ENCODE measurements at places on chromosomes 7 and 10.

- no peak for DNase-seq
Observed at GRCh38 chr7:7746458-7746857, 28.1 kb upstream of the RPA3 start.

DNA sequence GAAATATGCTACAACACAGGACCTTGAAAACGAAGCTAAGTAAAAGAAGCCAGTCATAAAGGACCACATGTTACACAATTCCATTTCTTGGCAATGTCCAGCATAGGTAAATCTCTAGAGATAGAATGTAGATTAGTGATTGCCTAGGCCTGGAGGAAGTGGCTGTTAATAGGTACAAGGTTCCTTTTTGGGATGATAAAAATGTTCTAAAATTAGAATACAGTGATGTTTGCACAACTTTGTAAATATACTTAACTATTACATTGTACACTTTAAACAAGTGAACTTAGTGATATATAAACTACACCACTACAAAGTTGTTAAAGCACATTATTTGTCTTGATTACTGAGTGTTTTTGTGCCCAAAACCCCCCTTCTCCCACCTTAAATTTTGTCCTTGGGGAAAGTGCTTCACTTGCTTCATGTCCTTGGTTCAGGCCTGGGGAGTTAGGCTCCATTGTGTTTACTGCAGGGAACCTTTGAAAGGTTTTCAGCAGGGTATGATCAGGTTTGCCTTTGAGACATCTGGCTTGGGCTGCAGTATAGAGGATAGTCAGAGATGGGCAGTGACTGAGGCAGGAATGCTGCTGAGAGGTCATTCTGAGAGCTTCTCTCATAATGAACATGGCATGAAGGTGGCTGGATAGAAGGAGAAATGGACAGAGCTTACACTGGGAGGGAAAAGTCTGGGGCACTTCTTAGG lies 1052.6 kb downstream of the REEP3 start:
- DNase-seq: no peak

- DNase-seq: peak; percentile 28
Observed at GRCh38 chr10:123139521-123140163, 3.9 kb downstream of the HMX3 start.

GRCh38 chr7:82839063-82839462 lies 323.6 kb downstream of the PCLO start:
- no peak for DNase-seq

DNA sequence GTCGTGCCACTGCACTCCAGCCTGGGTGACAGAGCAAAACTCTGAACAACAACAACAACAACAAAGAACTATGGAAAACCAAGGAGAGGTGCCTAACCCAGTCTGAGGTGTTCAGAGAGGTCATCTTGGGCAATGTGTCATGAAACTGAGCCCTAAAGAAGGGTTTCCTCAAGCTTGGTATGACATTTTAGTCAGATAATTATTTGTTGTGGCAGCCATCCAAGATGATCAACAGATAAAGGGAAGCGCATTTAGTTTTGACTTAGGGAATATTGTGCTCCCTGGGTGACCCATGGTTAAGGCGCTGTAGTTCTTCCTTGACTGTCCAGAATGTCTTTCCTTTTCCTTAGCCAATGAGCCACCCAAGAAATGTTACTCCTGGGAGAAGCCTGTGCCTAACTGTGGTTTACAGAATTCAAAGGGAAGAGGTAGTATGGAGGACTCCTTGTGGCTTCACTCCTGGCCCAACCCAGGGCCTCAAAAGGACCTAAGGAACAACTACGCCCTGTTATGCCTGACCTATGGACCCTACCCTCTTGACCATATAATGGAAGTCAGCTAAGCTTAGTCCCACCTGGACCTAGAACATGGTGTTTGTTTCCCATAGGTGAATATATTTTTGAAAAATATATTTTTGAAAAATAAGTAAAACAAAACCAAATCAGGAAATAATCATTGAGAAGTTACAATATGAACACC lies 42.4 kb downstream of the TPST1 start:
- DNase-seq: no peak

DNA sequence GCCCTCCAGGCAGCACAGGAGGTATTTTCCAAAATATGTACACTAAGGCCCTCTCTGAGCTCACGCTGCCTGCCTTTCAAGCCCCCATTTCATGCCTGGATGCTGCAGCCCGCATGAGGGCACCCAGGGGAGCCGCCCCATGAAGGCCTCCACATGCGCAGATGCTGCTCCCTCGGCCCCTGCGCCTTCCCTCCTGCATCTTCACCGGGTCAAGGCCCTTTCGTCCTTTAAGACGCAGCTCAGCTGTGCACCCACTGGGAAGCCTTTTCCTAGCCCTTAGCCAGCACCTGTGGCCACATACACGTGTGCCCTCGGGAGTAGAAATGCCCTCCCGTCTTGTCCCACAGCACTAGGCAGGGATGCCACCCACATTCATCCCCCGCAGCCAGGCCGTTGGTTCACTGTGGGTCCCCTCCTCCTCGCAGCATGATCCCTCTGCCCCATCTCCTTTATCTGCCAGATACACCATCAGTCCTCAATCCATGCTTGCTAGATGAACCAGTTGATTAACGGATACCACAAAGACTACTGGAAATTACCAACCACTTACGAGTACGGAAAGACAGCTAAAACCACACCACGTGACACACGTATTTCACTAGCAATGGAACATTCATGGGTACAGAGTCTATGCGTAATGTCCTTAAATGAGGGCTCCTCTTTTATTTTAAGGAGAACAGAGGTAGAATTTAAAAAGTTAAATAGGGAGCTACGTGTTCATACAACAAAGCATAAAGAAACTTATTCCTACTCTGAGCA lies 278.0 kb downstream of the TNS3 start:
- no peak for DNase-seq

GRCh38 chr7:104142147-104142546 lies 65.7 kb downstream of the ORC5 start:
- no peak for DNase-seq

- DNase-seq: no peak
Observed at GRCh38 chr10:132512693-132513345, 24.8 kb upstream of the INPP5A start.

DNA sequence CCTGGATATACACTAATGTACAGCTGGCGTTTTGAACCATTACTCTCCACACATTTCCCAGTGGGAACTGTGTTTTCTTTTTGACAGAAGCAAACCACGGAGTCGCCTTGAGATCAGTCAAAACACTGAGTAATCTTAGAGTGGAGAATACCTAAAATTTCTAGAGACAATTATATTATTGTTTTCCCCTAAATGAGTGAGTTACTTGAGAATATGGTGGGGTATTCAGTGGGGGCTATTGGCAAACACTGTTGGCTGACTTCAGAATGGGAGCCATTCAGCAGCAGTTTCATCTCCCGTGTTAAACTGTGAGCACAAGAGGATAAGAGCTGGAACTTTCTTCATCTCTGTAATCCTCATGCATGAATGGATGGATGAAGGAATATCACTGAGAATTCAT lies 6.2 kb downstream of the IL2RA start:
- no peak for DNase-seq

DNA sequence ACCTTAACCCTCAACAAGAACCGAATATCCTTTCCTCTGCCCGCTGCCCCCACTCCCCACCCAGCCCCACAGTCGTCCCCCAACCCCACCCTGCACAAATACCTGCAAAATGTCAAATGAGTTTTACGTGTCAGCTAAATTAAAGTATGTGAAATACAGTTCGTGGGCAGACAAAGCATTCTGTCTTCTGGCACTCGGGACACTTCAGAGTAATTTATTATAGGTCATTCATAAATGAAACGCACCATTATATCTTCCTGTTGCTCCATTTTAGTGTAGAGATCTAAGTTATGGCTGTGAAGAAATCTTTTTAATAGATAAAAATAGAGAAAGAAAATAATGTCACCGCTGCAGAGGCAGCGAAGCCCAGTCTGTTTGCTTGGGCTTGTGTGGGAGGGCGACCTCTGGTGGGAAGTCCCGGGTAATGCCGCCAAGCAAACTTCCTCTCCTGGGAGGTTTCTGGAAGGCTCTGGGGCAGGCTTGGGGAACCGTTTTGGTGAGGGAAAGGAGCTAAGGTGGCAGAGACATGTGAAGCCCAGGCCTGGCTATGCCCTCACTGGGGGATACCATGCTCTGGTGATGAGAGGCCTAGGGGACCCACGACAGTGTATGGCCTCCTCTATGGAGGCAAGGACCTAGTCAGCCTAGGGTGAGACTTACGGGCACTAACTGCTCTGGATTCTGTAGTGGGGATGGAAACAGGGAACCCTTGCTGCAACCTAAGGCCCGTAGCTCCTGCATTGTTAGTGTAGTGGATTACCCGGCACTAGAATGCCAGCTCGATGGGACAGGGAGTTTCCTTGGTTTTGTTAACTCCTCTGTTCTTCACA lies 604.9 kb downstream of the LRMDA start:
- peak; percentile 81 for DNase-seq

GRCh38 chr10:62268399-62269114 lies at the start of gene RTKN2:
TSS of gene RTKN2 (minus strand) at chr10:62268844. CDS start at chr10:62268610, 234 bp downstream.
- DNase-seq: peak; percentile 78

DNA sequence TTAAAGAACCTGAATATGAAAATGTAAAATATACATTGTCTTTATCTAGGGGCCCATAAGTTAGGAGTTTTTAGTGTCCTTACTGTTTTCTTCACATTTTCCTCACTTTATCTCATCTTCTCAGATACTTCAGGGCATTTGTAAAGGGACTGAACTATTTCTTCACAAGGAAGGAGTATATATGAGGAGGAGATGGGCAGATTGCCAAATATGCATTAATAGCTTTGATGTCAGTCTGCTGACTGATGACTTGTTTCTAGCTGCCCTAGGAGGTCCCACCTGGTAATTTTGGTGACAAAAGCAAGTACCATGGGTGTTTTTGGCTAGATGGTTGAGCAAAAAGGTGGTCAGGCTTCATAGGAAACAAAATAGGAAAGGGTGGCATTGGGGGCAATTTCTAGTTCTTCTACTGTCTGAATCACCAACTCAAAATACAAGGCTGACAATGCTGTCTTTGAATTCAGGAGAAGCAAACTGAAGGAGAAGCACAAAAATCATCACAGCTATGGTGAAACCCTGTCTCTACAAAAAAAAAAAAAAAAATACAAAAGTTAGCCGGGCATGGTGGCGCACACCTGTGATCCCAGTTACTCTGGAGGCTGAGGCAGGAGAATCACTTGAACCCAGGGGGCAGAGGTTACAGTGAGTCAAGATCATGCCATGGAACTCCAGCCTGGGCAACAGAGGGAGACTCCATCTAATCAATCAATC lies 10.4 kb upstream of the STRIP2 start:
- peak; percentile 80 for DNase-seq

DNA sequence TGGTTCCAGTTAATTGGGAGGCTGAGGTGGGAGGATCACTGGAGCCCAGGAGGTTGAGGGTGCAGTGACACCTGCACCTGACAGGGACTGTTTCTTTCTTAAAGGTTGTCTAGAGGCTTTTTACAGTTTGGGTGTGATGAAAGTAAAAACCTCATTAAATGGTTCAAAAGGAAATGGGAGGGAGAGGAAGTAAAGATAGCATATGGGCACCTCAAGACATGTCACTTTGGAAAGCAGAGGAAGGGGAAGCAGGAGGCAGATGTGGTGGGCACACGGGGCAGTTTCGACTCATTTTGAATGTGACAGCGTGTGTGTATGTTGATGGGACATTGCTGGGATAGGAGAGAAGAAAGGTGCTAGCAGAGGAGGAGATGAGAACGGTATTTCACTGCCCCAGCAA lies 203.1 kb downstream of the MLLT10 start:
- no peak for DNase-seq

DNA sequence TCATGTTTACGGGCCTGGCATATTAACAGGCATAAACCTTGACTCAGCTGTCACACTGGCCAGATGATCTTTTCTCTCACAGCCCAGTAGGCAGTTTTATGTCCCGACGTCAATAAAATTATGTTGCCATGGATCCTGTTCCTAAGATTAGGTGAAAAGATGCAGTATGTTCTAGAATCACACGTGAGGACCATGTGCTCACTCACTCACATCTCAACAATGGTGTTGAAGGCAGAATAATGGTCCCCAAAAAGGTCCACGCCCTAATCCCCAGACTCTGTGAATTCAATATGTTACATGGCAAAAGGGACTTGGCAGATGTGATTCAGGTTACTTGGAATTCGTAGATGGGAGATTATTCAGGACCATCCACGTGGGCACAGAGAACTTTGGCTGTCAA lies 3.5 kb downstream of the DOCK1 start:
- no peak for DNase-seq

- DNase-seq: no peak
Observed at GRCh38 chr10:117169480-117169879, 27.8 kb upstream of the KCNK18 start.

DNA sequence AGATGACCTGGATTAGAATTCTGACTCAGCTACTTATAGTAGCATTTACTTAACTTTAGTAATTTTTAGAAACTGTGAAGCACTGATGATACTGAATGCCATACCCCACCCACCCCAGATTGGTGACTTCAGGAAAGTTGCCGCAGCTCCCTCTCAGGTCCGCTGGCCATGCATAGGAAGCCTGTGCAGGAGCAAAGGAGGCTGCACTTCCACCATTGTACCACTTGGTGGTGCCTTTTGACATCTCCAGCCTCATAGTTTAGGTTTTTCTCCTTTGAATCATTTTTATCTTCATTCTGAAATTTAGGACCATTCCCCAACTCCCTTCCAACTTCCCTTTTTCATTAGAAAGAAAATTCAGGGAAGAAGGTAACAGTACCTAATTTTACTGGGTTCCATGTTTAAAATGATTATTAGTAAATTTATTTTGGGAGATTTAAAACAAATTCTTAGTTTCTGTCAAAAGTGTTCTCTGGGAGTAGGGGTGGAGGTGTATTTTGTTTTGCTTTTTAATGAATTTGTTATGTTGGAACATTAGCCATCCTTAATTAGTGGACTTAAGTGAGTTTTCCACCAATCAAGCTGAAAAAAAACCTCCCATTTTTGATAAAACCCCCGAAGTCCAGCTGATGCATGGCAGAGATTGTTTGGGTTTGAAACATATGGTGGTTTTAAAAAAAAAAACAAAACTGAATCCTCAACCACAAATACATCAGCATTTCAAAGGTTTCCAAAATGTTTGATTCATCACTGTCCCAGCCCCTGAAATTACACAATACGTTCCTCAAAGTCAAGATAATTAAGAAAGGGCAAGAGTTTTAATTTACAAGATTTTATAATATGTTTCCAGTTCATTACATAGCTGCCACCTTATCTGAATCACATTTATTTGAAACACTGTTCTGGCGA lies 109.6 kb downstream of the WNT2 start:
- DNase-seq: peak; percentile 82

GRCh38 chr7:156836443-156836842 lies 56.5 kb downstream of the LMBR1 start:
- DNase-seq: no peak

- peak; percentile 28 for DNase-seq
Observed at GRCh38 chr10:77319557-77319956, 318.1 kb downstream of the KCNMA1 start.

- no peak for DNase-seq
Observed at GRCh38 chr7:20217193-20217948, at the start of gene MACC1. TSS of gene MACC1 (minus strand) at chr7:20217384. CDS start at chr7:20161862, 55,522 bp downstream.

DNA sequence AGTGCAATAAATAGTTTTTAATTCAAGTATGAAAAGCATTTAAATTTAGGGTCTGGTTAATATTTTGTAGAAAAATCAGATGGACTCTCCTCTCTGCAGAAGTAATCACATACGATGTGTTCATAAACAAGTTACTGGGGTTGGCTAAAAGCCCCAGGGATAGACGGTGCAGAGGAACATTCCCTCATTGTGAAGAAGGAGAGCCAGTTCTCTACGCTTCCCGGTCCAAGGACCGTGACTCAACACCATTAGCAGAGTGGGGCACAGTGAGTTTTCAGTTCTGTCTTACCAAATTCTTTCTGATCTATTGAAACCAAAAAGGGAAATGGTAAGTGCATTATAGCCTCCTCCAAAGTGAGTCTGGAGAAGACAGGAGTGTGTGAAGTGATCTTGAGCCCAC lies 327.8 kb downstream of the WDR37 start:
- DNase-seq: no peak

- DNase-seq: peak; percentile 70
Observed at GRCh38 chr7:42237811-42238541, 967 bp upstream of the GLI3 start.
